Activated naive CD8-positive, alpha-beta T cell treated with anti-CD3 and anti-CD28 coated beads, Interleukin-2, amount 10 ng/mL, durations not matched to agents 7 days and 5 days (primary cell): ENCODE measurements at places on chromosomes 7 and 10. TPM values are rescaled to one million over a fixed set of nuclear protein-coding genes. Genes with fewer than 3 reads are reported as not detected.

Gene PRLHR
- total RNA-seq = not detected

Gene CYP26C1
- total RNA-seq = 0.17 TPM

DNA sequence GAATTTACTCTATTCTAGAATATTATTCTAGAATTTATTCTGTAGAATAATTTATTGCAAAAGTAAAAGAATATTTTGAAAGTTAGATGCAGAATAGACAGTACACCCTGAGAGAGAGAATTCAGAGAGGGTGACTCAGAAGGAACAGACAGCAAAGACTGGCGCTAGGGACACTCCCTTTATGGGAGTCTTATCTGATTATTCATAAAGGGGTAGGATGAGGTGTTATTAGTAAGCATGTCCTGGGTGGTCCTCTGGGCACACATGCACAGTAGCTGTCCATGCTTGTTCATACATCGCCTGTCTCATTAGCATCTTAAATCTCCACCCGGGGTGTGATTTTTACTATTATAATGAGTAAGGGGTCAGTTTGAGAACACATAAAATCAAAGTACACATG, 100.1 kb downstream of the XPNPEP1 start:
- no peak for DNase-seq
- H3K36me3 ChIP-seq = no peaks in the 10 kb centered on the region
- H3K27me3 ChIP-seq = no peaks in the 10 kb centered on the region
- H3K27ac ChIP-seq = no peak overlapping the region
- no peaks in the 10 kb centered on the region for H3K4me1 ChIP-seq

Gene AKR1D1
- not detected for total RNA-seq

DNA sequence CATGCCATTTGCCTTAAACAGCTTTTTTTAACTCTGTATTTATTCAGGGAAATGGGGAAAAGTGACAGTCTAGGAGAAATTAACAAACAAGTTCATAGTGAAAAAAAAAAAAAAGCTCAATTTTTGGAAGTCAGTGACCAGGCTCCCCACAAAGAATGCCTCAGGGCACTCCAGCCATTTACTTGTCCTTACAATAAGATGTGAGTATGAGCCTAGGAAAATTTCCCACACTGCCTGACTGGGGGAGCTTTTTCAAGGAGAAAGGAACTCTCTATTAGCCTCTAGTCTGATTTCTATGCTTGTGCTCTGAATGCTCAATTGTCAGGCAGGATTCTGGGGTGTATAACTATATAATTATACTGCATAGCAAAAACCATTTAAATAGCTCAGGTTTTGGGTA, 74.9 kb upstream of the NRBF2 start:
- no peak for DNase-seq
- H3K27me3 ChIP-seq = peaks cover 9% of the 10 kb centered on the region
- H3K4me1 ChIP-seq = no peaks in the 10 kb centered on the region
- H3K4me3 ChIP-seq = no peak overlapping the region

GRCh38 chr7:7565018-7565680, 1.5 kb upstream of the MIOS start:
- DNase-seq = no peak
- H3K4me3 ChIP-seq = no peak overlapping the region
- peaks cover 13% of the 10 kb centered on the region for H3K36me3 ChIP-seq
- H3K27me3 ChIP-seq = no peaks in the 10 kb centered on the region
